ENCODE measurements at places on chromosomes 5 and 9. TPM values are rescaled to one million over a fixed set of nuclear protein-coding genes. Genes with fewer than 3 reads are reported as not detected.

GRCh38 chr5:79992891-79993657, 2.0 kb upstream of the MTX3 start:
- no peak for DNase-seq

GRCh38 chr9:128113526-128114325, 13.8 kb downstream of the PTGES2 start:
- no peak for DNase-seq

DNA sequence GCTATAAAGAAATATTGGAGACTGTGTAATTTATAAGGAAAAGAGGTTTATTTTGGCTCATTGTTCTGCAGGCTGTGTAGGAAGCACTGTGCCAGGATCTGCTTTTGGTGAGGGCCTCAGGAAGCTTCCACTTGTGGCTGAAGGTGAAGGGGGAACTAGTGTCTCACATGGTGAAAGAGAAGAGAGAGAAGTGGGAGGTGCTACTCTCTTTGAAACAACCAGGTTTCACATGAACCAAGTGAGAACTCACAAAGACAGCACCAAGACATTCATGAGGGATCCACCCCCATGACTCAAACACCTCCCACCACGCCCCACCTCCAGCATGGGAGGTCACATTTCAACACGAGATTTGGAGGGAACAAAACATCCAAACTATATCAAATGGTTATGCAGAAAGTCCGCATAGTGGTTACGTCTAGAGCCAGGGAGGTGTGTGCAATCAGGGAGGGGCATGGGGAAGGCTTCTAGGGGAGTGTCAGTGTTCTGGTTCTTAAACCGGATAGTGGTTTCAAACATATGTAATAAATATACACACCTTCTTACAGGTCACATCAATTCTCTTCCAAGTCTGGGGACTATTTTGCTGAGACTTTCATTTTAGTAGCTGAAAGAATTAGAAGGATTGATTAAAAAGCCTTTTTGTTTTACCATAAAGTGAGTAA, 113.0 kb downstream of the TRIO start:
- DNase-seq, result no peak

DNA sequence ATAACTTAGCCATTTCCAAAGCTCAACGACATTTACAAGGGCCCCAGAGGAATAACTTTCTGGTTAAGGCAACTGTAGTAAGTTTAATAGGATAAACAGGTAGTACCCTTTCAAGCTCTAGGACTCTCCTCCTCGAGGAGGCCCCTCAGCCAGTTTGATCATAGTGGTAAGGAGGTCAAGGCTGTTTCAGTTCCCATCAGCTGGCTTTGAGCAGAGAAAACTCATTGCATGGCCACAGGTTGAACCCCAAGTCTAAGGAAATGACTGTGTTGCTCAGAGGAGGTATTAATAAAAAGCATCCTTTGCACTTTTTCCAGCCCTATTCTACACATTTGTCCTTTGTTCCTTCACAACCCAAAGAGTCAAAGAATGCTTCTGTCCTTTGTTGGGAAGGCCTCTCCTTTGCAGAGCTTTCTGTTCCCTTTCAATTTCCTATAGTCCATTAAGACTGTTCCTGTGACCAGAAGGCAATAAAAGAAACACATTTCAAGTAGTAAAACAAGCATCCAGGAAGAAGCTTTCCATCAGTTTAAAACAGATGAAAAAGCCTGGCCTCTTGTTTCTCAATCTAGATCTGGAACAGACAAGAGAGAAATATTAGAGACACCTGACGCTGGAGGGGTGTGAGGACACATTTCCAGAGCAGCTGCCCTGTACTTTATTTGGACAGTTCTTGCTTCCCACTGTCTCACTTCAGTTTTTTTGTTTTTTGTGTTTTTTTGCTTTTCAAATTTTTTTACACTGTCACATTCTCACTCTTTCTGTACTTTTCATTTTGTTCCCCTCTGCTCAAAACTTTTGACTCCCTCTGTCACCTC, 54.1 kb downstream of the PRRC1 start:
- DNase-seq, result no peak

DNA sequence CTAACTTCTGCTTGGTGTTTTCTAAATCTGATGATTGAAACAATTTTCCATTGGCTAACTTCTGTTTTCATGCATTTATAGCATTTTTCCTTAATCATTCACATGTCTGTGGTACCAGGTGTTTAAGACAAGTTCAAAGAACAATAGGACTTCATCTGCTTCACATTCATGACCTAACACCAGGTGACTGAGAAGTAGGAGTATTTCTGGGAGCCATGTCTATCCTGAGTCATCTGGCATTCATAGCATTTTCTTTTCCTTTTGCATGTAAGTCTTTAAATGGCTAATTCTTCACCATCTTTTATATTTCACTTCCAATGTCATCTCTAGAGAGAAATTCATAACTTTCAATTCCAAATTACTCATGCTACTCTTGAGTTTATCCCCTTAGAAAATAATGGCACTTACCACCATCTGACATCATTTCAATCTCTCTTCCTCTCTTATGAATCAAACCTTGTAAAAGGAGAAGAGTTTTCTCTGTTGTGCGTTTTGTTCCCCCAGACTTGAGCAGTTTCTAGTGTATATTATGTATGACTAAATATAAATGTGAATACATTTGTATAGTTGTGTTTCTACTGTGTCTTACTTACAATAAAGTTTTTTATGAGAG, 1196.1 kb upstream of the CDH9 start:
- no peak for DNase-seq

GRCh38 chr5:122267185-122267584, 44.9 kb upstream of the SNCAIP start:
- DNase-seq, result no peak

- DNase-seq, result no peak
These were observed 55.3 kb downstream of the BARX1 start for GRCh38 chr9:93899609-93900435.

DNA sequence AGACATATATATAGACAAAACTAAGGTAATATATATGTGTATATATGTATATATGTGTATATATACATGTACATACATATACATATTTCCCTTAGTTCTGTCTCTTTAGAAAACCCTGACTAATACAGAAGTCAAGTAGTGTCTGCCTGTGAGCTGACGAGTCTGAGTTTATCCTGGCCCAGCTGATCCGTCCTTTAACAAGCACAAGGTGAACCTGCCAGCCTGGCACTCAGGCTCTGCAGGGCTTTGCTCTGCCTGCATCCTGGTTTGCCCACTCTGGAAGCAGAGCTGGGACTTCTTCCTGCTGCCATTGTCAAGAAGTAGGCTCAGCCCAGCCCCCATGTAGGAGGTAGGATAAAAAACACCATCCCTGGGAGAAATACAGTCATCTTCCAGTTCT, 388.0 kb downstream of the ICE1 start:
- DNase-seq, result no peak

GRCh38 chr5:174291-174600, 17.0 kb upstream of the LRRC14B start:
- DNase-seq, result no peak

DNA sequence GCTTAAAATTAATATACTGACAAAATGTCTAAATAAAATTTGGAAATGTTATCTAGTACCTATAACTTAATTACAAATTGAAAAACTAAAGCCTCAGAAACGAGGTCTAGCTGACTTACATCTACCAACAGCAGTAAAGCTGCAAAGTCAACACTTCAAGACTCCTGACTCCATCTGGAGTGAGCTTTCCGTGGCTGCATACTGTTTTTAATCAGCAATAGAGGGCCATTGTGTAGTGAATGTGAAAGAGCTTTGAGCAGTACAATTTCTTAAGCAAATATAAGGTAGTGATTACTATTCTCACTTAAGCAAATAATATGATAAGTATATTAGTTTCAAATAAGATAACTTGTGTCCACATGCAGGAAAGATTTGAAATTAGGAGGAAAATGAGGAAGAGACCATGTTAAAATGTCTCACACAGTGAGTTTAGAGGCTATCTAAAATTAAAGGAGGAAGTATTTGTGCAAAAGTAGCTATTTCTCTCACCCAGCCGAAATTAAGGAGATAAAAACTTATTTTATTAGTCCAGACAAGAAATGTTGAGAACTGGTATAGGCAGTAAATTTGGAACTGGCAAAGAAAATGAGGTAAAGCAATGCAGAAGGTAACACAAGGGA, 6.4 kb downstream of the SPINK6 start:
- DNase-seq, result no peak

DNA sequence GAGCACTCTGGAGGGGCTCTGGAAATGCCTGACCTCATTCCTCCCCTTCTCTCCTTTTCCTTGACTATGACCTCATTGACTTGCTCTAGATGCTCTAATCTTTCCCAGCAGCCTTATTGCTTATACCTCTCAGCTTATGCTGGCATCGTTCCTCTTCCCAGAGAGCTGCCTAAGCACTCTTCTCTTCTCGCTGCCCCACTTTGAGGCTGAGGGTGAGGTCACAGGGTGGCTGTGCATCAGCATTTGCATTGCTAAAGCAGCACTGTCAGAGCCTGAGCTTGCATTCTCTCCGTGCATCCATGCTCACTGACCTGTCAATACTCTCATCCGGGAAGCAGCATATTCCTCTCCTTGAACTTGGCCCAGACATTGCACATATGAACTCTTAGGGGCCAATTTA, 96.4 kb upstream of the NTRK2 start:
- no peak for DNase-seq

DNA sequence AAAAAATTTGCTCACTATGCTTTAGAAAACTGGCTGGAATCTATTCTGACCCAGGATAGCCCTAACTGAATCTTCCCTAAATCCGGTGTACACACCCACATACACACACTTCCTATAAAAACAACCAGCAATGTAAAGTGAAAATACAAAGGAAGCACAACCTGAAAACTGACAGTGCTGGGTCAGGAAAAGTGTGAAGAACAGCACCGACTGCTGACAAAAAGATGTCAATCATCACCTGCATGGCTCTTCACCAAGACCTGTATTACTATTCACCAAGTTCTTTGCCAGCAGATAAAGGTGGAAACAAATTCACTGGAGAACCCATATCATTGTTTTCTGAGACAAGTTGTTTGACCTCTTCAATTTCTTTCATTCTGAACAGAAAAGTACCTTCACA, 293.8 kb upstream of the GRAMD2B start:
- no peak for DNase-seq

DNA sequence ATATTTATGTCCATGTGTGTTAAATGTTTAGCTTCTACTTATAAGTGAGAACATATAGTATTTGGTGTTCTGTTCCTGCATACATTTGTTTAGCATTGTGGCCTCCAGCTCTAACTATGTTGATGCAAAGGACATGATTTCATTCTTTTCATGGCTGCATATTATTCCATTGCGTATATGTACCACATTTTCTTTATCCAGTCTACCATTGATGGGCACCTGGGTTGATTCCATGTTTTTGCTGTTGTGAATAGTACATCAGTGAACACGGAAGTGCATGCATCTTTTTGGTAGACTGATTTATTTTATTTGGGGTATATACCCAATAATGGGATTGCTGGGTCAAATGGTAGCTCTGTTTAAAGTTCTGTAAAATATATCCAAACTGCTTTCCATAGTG, 359.0 kb downstream of the SLCO4C1 start:
- no peak for DNase-seq

GRCh38 chr5:168843277-168844015, 264.3 kb upstream of the PANK3 start:
- no peak for DNase-seq

DNA sequence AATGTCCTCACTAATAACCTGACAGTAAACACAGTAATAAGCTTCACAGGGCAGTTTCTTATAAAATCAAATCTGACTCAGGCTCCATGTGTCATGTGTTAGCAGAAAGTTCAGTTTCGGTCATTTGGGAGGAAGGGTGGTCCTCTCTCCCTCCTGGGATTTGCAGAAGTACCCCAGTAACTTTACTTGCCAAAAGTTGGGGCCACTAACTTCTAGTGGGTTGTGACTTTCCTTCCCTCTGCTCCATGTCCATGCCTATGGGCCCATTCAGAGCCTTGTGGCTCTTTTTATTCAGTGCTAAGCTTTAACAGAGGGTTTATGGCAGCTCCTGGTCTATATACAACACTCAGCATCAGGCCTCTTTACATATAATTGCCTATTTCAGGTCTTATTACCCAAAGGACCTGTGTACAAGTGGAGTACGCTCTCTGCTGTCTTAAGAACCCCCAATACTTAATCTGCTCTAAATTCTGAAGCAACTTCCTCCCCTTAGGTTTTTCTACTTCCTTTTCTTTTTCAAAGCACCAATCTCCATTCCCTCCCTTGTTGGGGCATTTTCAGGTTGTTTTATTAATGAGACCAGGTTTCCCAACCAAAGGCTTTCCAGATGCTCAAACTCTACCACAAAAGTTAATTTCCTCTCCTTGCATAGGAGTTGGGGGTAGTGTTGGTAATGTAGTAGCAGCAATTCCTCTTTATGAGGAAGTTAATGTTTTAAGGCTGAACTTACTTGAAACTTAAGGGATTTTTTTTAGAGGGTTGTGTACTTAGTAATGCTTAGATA, 107.7 kb downstream of the CCDC192 start:
- DNase-seq, result no peak

DNA sequence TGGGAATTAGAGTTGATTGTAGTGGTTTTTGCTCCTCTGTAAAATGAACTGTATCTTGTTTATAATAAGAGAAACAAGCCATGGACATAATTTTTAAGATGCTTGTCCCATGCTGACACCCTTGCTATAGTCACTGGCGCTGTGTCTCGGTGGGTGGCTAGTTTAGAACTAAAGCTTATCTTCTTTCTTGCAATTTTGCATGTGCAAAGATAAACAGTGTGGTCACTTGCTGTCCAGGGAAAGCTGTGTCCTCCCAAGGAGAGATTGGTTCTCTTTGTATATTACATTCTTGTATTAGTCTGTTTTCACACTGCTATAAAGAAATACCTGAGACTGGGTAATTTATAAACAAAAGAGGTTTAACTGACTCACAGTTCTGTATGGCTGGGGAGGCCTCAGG, 143.8 kb downstream of the MELK start:
- no peak for DNase-seq

- no peak for DNase-seq
These were observed 183.7 kb downstream of the PDE4D start for GRCh38 chr5:59709846-59710245.

DNA sequence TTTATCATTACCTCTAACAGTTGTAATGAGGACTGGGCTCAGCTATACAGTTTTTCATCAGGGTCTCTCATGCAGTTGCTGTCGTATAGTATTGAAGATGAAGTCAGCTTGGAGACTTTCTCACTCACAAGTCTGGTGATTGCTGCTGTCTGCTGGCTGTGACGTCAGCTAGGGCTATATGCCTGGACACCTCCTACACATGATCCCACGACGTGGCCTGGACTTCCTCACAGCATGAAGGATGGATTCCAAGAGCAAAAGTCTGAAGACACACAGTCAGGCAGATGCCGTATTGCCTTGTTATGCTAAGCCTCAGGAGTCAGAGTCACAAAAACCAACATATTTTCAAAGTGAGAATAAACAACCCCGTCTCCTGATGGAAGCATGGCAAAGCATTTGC, 193.3 kb downstream of the LURAP1L start:
- DNase-seq, result no peak

The TAF11L6 gene
- total RNA-seq, result not detected

The SPAG8 gene
- total RNA-seq, result 0.90 TPM

The CCNI2 gene
- total RNA-seq, result 0.49 TPM

The ZNF622 gene
- total RNA-seq, result 29.3 TPM

The NEURL1B gene
- total RNA-seq, result 5.3 TPM

The GPR151 gene
- total RNA-seq, result not detected

The PKN3 gene
- total RNA-seq, result 19.9 TPM

The PCDHGA3 gene
- not detected for total RNA-seq

The PDE6A gene
- 0.33 TPM for total RNA-seq

Measured in Panc1 (cell line).